ENCODE measurements at places on chromosomes 4 and X.

DNA sequence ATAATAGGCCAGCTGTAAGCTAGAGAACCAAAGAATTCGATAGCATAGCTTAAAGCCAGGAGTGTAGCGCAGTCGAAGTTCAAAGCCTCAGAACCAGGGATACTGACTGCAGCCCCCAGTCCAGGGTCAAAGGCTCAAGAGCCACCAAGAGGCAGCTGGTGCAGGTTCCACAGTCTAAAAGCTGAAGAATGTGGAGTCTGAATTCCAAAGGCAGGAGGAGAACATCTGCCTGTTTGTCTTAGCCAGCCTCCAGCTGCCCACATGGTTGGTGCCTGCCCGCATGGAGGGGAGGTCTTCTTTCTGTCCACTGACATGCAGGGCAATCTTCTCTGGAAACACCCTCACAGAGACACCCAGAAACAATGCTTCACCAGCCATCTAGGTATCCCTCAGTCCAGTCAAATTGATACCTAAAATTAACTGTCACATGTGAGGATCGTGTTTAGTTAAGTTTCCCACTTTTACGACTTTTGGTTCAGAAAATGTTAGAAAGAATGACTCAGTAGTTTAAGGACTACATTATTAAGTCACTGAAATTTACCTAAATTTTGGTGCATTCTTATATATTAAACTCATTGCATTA lies 52.8 kb upstream of the RHOH start:
- no peak for DNase-seq

DNA sequence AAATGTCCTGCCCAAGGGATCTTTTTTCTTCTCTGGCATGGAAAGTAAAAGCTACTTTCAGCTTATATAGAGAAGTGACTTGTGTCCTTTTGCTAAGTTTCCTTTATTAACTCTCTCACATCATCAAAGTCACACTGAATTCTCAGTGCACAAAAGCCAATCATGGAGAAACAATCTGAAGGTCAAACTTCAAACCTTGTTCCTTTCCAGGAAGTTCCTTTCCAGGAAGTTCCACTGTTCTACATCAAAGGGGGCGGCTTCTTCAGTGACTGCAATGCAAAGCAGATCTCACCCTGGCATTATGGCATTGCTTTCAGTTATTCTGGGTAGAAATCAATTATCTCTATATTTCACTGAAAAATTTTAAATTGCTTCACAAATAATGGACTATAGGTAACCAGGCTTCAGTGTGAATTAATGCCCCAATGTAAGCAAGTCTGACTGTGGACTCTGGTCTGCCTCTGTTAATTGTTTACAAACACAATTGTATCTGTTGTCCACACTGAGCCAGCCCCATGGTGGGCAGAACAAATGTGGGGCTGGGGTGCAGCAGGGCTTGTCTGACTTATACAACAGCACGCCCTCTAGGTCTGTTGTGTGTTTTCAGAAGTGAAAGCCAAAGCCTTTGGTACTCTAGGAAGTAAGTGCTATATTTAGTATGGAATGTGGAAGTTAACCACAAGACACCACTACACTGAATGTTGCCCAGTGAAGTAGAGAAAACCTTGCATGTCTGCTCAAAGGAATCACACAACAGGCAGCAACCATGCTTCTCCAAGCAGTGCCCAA lies 98.8 kb downstream of the CDS1 start:
- DNase-seq = peak; percentile 23

- no peak for DNase-seq
Observed at GRCh38 chr4:140249351-140249750, 95.4 kb upstream of the MAML3 start.

- no peak for DNase-seq
Observed at GRCh38 chr4:140213749-140214148, 59.8 kb upstream of the MAML3 start.

DNA sequence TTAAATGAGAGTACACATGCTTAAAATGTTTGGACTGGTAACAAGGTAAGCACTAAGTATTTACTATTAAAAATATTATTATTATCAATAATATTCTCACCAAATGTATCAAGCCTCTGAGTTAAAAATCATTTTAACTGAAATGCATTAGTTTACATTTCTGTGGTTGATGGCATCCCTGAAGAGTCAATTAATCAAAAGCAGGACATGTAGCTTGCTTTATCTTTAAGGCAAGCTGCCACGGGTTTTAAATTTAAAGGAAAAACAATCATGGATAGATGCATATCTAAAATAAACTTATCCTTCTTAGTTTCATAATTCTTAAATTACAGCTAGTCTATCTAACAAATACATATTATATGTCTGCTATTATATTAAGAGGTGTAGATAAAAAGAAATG lies 584.8 kb upstream of the INTU start:
- DNase-seq = no peak

- DNase-seq = no peak
Observed at GRCh38 chrX:132740316-132741123, 217.9 kb downstream of the HS6ST2 start.

DNA sequence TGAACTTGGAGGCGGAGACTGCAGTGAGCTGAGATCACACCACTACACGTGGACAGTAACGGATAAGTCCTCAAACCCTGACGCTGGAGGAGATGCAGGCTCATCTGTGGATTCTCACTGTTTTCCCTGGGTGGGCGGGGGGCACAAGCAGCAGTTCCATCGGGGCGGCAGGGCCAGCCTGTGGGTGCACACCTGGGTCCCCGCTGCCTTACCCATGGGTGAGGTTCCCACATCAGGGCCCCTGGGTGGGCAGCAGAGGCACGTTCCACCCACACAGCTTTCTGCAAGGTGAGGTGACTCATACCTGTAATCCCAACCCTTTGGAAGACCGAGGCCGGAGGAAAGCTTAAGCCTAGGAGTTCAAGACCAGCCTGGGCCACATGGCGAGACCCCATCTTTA lies 56.6 kb upstream of the MXD4 start:
- no peak for DNase-seq

DNA sequence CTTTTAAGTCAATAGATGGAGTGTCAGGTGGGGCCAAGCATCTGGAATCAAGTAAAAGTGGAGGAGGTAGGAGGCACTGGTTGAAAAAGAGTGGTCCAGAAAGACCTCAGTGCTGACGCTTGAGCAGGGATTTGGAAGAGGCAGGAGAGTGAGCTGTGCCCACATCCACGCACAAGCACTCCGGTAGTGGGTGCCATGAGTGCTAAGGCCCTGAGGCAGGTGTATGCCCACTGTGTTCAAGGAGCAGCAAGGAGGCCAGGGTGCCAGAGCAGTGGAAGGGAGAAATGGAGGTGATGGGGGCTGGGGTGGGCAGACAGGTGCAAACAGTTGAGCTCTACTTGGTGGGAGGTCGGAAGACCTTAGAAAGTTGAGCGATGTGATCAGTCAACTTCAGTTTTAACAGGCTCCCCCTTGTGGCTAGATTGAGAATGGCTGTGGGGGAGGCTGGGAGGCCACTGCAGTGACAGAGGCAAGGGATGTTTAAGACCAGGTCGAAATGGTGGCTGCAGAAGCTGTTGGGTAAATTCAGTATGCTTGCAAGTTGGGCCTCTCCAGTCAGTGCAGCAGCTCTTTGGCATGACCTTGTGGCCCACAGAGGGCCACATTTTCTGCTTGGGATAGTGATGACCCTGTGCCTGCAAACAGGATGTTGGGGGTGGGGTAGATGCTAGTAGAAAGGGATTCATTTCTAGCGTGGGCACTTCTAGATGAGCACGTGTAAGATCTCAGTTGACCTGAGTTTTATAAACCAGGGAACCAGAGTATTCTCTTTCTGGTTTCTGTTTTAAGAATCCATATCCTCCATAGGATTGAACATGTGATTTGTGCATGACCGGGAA lies 12.7 kb downstream of the TKTL1 start:
- peak; percentile 85 for DNase-seq

DNA sequence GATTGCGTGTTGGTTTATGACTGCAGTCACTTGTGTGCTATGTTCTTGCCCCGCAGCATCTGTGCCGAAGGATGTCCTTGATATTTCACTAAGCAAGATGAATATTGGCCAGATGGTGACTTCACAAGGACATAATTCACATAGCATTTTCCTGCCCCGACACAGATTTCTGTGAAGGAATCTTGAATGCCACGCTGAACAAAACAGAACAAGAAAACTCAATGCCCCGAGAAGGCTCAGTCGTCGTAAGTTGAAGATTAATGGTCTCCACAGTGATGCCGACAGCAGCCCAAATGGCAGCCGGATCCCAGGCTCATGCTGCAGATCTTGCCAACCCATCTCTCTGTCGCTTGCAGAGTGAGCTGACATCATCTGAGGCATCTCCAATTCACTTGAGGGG lies 145.9 kb downstream of the CPEB2 start:
- no peak for DNase-seq

- no peak for DNase-seq
Observed at GRCh38 chr4:165378398-165378744, 437 bp upstream of the CPE start.
